ENCODE measurements at places on chromosomes 2 and 18.

DNA sequence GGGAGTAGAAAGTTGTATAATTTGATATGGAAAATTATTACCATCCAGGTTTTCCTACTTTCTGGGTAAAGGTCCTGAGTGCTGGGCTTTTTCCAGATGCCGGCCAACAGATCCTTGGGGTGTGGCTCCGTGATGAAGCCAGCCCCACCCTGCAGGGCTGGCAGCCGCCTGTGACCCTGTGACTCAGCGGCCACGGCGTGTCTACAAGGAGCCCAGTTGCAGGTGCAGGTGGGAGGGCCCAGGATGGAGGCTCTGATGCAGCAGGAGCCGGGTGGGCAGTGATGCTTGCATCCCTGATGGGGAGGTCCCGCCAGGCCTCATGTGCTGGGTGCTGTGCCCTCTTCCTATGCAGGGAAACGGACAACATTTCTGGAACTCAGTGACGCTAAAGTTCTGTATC is 96.0 kb upstream of the ALKAL2 start:
- no peak for DNase-seq

- no peak for DNase-seq
These were observed 60.8 kb downstream of the KIAA2012 start for GRCh38 chr2:202133909-202134265.

- DNase-seq: no peak
These were observed 60.5 kb downstream of the CDH7 start for GRCh38 chr18:65811307-65811706.

GRCh38 chr2:191749181-191749540 is 71.2 kb downstream of the NABP1 start:
- DNase-seq: no peak

DNA sequence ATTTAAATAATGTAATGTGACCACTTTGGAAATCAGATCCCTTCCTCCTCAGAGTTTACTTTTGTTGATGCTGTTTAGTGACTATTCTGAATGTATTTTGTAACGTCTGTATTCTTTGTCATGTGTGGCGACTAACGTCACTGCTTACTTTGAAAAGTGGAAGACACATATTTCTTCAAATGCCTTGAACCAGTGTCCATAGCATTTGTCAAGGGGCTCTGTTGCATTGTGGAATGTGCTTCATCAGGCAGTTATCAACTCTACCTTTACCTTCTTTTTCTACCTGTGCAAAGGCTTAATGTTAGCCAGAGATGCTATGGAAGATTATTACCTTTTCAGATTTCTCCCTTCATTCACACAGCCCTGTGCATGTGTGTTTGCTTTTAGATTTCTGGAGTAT is 162.4 kb downstream of the ZNF407 start:
- DNase-seq: no peak

DNA sequence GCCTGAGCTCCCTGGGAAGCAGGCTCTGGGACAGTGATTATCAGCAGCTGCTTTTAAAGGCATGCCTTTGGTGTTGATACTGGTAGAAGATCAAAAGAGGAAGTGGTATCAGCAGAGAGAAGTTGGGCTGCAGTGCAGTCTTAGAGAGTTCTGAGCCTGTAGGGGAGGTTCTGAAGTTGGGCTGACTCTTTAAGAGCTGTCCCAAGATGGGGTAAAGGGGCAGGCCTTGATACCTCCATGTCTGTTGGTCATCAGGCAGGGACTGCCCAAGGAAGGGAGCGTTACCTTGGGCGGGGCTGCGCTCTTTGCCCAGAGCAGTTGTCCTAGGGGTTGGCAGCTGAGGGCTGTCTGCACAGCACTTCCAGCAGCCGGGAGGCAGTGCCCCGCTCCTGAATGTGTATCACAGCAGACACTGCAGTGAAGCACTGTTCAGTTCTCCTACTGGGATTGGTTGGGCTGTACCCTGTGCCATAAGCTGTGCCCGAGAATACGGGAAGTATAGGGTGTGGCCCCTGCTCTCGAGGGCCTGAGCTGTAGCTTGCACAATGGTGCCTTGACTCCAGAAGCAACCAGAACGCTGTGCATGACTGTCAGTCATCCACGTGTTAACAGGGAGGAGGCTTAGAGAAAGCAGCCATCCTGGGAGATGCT is 177.0 kb downstream of the CTIF start:
- no peak for DNase-seq

- no peak for DNase-seq
These were observed 28.1 kb upstream of the MYCN start for GRCh38 chr2:15912203-15912602.

GRCh38 chr2:43356774-43357173 is 130.4 kb upstream of the ZFP36L2 start:
- DNase-seq: no peak

- DNase-seq: no peak
These were observed 51.7 kb upstream of the EHBP1 start for GRCh38 chr2:62653582-62654422.

DNA sequence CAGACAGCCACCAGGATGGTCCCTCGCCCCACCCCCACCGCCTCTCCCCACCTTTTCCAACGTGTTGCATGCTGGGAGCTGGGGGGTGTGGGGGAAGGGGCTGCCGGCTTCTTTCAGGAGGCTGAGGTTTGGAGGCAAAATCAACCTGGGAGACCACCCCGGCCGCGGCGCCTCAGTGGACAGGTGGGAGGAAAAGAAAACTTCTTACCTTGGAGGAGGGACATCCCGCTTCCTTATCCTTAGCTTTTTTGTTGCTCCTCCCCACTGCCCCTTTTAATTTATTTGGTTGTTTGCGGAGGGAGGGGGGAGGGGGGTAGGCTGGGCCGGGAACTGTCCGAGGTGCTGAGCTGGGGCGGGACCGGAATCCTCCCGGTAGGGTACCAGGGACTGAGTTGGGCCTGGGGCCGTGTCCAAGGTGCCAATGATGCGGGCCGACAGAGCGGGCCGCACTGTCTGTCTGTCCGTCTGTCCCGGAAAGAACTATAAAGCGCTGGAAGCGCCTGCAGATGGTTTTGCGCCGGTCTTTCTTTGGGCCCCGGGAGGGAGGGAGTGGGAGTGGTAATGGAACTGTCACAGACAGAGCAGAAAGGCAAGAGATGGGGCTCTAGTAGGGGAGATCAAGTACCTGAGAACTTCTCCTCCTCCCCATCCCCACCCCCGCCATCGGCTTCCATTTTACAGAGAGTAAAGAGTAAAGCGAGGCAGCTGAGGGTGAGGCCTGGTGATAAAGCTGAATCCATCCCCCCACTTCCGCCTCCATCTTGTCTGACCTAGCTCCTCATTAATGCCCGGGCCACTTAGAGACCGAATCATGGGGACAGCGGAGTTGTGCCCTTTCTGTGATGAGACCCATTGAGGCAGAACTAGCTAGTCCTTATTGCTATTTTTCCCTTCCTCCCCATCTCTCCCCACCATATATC is 2.4 kb downstream of the CDK5R2 start:
- peak; percentile 78 for DNase-seq

- peak; percentile 28 for DNase-seq
These were observed 55.6 kb downstream of the TGFA start for GRCh38 chr2:70498054-70498453.

- DNase-seq: no peak
These were observed 43.0 kb upstream of the KCNF1 start for GRCh38 chr2:10868465-10869314.

DNA sequence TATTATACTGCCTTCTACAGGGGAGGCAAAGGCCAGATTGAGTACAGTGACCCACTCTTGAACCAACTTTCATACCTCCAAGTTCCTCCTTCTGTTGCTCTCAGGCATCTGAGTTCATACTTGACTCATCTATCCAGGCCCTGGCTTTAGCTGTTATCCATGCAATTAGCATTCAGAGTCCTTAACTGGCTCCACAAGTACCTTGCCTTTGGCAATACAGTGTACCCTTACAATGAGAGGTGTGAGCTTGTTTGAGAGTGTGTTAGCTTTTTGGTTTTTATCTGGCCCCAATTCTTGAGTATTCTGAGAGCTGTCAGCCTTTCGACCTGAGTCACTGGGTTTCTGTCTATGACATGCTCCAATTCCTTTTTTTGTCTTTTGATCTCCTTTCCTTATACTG is 60.2 kb downstream of the EHD3 start:
- no peak for DNase-seq

DNA sequence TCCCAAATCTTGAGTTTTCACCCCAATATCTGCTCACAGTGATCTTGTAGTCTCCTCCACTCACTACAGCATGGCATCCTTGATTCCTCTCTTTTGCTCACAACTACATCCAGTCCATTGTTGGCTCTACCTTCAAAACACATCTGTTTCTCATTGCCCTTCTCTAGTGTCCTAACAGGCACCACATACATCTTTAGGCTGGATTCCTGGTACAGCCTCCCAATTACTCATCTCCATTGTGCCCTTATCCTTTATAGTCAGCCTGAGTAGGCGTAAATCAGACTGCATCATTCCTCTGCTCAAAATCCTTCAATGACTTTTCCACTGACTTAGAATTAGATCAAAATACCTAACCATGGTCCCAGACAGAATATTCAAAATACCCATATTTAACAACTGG is 10.7 kb upstream of the TAF1B start:
- DNase-seq: no peak

- DNase-seq: no peak
These were observed 97.2 kb upstream of the GPR45 start for GRCh38 chr2:105144152-105144940.

DNA sequence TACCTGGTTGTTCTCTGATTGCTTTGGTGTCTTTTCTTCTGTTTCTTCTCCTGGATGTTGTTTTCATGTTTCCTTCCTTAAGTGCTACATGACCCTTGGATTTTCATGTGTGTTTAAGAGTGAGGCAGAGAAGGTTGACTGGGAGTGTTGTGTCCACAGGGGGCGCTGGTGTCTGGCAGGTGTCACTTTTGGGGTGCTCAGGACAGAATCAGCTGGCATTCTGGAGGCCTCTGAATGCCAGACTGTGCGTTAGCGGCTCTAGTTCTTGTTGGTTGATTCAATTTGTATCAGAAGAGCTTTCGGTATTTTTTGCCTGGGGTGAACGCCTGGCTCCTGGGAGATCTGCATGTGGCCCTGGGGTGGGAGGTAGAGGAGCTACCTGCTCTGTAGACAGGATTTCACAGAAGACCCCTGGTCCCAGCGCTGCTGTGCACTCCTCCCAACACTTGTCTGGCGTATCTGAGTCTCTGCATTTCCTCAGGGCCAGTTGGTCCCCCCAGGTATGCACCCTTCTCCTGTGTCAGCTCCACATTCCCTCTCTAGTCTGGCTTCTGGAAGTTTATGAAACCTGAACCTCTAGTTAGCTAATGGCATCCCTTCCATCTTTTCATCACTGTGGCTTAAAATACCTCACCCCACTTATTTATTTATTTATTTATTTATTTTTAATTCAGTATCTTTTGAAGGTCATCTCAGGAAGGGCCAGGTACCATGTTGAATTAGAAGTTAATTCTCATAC is 1.1 kb downstream of the GREB1 start:
- DNase-seq: peak; percentile 38

GRCh38 chr2:26172871-26173775 is at the start of gene GAREM2:
Gene GAREM2 (plus strand): TSS chr2:26173088. CDS start chr2:26173221, 133 bp downstream.
- peak; percentile 95 for DNase-seq

DNA sequence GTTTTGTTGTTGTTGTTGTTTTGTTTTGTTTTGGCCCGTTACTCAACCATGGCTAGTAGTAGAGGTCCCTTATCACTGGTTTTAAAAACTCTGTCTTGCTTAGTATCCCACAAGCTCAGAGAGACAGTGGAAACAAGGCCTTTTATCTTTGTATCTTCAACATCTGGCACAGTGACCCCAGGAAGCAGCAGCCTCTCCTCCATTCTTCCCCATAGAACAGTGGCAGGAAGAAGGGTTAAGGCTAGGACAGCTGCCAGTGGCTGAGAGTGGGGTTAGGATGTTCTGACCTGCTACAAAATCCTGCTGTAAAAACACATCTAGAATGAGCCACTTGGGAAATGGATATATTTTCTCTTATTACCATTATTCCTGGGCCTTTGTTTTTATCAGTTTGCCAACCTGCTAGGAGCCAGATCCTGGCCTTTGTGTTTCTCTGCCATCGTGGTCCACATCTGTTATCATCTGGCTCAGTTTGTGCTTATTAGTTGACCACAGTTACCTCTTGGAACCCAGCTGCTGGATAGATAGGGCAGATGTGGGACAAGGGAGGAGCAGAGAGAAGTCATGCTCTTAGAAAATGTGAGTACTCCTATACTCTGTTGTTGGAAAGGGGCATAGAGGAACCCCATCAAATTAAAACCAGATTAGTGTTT is 246.8 kb downstream of the AGPS start:
- no peak for DNase-seq

GRCh38 chr18:9919564-9920232 is 5.9 kb downstream of the VAPA start:
- no peak for DNase-seq

DNA sequence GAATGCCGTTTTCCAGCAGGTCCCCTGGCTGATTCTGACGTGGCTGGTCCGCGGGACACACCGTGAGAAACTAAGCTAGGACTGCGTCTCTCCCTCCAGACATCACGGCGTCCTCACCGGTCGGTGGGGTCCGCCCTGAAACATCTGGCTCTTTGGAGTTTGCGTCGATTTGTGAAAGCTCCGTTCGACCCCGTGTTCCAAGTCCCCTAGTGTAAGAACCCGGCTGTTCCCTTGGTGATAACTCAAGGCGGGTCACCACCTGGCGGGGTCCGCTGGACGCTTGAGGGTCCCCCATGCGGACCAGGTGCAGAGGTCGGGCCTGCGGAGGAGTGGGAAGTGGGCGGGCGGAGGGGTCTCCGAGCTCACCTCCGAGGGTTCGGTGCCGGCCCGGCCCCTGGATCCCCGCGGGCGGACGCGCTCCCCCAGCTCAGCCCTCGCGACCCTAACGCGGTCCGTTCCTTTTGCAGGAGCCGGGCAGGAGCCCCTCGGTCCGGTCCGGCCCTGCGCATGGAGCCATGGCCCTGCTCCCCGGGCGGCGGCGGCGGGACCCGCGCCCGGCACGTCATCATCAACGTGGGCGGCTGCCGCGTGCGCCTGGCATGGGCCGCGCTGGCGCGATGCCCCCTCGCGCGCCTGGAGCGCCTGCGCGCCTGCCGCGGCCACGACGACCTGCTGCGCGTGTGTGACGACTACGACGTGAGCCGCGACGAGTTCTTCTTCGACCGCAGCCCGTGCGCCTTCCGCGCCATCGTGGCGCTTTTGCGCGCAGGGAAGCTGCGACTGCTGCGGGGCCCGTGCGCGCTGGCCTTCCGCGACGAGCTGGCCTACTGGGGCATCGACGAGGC is 65.6 kb downstream of the KCNG2 start:
- no peak for DNase-seq

- no peak for DNase-seq
These were observed 71.2 kb upstream of the ZNF236 start for GRCh38 chr18:76750917-76751890.

- no peak for DNase-seq
These were observed 72.3 kb downstream of the TANK start for GRCh38 chr2:161232571-161232970.

Data from iPS-NIHi11 (cell line).